ENCODE measurements at places on chromosomes 1 and 21.

DNA sequence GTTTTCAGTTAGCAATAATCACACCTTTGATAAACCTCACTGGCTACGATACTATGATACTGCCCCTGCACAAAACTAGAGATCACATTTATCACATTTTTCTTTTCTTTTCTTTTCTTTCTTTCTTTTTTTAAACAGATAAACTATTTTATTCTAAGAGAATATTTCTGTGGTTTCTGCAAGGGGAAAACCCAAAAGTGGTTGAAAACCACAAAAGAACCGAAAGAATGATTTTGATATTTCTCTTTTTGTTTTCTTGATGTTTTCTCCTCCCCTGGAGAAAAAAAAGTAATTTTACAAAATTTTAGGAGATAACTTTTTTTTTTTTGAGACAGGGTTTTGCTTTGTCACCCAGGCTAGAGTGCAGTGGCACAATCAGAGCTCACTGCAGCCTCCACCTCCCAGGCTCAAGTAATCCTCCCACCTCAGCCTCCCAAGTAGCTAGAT is 18.4 kb upstream of the FRRS1 start:
- DNase-seq = no peak

GRCh38 chr1:25020173-25020845 is 90.2 kb upstream of the RUNX3 start:
- DNase-seq = no peak

GRCh38 chr1:15678578-15678977 is 5.5 kb upstream of the PLEKHM2 start:
- peak; percentile 88 for DNase-seq

DNA sequence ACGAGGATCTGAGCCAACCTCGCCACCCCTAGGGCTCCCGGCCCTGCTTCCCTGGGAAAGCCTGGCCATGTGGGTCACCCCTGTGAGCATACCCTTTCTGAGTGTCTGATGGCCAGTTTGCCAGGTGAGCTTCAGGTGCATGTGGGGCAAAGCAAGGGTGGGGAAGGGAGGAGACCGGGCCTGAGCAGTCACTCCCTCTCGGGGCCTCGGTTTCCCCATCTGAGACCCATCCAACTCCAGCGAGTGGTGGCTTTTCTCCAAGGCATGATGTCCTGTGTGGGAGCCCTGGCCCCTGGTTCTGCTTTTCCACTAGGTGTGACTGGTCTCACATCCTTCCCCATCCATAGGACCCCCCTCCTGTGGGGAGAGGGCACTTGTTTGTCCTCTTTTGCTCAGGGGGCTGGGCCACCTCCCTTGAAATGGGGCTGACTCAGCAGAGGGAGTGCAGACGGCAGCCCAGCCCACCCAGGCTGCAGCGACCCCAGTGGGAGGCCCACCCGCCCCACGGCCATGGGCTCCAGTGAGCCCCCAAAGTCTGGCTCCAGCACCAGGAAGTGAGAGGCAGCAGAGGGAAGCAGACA is 1.7 kb upstream of the WNT9A start:
- no peak for DNase-seq

DNA sequence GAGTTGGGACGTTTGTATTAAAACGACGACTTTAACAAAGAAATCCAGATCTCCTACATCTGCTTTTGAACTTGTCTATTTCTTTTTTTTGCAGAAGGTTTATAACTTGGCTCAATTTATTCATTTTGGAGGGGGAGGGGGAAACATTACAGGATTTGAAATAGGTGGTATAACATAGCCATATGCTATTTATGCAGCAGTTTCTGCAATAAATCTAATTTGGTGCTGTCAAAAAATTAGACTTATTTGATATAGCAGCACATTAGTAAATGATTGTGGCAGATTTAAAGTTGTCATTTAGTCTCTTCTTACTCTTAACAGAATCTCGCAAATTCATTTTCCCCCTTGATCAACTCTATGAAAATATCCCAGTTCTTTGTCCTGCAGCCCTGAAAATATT is 138.2 kb downstream of the SDCCAG8 start:
- DNase-seq = no peak

DNA sequence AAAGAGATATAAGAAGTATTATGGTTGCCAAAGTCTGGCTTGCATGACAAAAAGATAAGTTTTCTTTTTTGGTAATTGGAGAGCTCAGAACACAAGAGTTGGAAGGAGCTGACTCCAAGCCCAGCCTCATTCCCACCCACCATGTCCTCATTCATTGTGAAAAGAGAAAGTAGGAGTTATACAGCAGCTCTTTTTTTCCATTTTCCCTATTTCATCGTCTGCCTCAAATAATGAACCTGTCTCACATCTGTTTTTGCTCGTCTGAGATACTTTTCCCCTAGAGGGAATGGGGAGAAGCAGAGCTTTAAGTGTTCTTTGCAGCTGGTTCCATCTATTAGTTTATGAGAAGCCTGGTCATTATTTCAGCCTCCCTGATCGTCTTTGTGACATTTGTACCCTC is 34.7 kb downstream of the AGT start:
- no peak for DNase-seq

DNA sequence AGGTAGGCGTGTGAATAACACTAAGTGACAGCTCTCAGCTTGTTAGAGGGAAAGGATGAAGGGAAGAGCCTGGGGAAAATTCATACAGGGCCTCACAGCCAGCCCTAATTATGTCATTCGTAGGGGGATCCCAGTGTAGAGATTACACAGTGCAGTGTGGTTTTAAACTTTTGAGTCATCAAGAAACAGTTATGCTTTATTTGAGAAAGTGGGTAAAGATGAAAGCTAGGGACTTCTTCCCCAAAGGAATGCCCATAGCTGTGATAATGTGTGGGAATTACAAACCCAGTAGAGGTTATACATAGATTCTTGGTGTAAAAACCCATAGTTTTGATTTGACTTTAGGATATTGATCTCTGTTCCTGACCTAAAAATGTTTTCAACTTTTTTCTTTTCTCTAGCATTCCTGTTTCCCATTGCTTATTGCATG is 1.9 kb downstream of the TTF2 start:
- DNase-seq = peak; percentile 54

- no peak for DNase-seq
Measured at GRCh38 chr1:153087652-153088051, 6.7 kb downstream of the SPRR2E start.

DNA sequence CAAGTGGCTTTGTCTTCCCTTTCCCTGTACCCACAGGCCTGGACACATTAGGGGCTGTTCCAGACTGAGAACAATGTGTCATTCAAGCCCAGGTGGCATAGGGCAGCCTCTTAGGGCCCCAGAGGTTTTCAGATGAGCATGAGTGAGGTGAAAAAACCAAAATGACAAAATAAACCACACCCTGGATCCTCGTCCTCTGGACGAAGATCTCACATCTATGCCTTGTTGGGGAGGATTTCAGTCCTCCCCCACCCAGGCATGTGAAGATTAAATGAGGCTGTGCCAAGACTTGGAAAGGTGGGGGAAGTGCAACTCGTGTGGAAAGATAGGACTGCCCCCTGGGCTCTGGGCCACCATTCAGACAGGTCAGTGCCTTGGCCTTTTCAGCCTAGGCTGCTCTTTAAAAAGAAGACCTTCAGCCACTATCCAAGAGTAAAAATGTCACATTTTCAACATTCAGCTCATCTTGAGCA is 32.8 kb upstream of the IL19 start:
- DNase-seq = no peak

DNA sequence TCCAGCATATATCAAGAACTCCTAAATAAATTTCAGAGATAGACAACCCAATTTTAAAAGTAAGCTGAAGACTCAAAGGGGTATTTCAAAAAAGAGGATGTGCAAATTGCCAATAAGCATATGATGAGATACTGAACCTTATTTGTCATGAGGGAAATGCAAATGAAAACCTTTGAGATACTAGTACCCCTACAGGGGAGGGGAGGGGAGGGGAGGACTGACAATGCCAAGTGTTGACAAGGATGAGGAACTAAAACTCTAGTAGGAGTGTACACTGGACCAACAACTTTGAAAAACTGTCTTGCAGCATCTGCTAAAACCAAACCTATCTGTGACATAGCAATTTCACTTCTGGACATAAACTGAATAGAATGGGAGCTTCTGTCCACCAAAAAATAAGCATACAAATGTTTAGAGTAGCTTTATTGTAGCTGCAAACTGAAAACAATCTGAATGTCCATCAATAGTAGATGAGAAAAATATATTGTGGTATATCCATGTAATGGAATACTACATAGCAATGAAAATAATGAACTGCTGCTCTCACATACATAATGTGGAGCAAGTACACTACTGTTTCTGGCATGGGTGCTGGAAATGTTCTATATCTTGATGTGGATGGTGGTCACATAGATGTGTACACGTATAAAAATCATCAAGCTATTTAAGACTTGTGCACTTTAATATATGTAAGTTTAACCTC is 57.2 kb downstream of the CDK18 start:
- no peak for DNase-seq

DNA sequence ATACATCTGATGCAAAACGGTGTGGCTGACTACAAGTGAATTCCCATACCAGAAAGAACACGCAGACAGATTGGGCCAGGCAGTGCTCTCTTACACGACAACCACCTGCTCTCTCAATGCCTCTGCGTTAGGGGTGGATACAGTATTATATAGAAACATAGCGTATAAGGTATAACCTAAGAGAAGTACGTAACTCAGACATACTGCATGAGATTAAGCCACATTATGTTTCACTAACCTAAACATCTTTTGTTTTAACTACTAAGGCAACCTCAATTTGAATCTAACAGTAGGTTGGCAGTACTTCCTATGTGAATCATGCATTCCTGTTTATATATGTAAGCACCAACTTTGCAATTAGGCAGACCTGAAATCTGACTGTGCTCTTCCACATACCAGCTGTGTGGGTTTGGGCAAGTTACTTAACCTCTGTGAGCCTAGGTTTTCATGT is 58.1 kb upstream of the COA6 start:
- DNase-seq = peak; percentile 12

DNA sequence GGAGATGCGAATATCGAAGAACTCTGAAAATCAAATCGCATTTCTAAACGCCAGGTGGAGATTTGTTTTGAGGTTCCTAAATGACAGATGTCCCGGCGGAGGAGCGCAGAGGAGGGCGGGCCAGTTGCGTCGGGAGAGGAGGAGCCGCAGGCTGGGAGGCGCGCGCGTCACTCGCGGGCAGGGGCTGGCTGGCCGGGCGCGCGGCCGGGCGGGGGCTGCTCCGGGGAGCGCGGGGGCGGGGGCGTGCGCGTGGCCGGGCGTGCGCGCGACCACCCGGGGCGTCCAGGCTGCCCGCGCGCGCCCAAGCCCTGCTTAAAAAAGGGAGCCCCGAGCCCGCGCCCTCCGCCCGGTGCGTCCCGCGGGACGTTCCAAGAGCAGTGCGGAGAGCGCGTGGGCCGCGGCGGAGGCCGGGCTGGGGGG is 47.3 kb downstream of the H3-3A start:
- peak; percentile 67 for DNase-seq

Measured in kidney glomerular epithelial cell (primary cell).